ENCODE measurements at places on chromosomes 5 and 9.

- no peak for DNase-seq
Observed at GRCh38 chr5:61332358-61332749, 296 bp downstream of the ZSWIM6 start.

DNA sequence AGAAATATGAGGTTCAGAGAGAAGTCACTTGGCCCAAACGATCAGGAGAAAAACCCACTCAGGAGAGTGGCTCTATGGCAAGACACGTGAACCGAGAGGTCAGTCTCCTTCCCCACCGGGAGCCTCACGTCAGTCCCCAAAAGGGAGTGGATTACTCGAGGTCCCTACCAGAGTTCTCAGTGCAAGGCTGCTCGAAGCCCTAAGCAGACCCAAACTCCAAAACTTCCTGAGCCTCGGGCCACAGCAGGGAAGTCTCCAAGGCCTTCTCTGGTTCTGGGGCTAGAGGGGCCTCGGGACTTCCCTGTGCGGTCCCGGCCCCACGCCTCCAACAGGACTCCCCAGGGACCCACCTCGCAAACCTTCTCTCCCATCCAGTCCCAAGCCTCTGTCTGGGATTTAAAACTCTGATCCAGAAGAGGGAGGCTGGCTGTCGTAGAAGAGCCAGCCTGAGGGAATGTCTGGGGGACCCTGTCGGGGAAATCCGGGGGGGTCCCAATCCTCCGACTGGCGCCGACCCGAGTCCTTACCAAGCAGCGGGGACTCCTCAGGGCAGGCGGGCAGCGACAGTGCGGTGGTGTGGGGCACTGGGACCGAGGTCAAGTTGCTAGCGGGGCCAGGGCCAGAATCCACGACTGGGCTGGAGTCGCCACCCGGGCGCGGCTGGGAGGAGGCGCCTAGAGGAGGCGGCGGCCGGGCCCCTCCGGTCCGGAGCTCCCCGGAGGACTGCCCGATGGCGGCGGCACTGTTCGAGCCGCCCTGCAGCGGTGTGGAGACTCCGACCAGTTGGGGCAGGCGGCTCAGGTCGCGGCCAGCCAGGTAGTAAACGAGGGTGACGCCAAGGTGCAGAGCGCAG is 679 bp downstream of the B4GALT1 start:
- DNase-seq = no peak

GRCh38 chr5:4054092-4054491 is 458.5 kb downstream of the IRX1 start:
- no peak for DNase-seq

- DNase-seq = no peak
Observed at GRCh38 chr5:8749556-8749955, 796.3 kb downstream of the SEMA5A start.

GRCh38 chr5:129125819-129126218 is 31.3 kb downstream of the ISOC1 start:
- no peak for DNase-seq

DNA sequence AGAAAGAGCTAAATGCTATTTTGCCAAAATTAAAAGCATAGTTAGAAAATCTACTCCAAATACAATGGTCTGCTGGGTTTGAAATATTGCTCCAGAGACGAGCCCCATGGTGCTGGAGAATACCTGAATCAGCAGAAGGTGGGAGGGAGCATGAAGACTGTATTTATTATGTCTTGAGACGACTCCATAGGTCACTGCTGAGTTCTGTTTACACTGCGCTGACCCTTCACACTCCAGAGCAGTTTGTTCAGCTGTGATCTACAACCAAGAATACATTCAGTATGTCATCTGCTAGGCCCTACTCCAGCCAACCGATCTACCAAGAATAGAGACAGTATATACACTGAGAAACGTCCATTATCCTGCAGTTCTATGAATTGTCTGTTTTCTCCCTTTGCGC is 150.5 kb downstream of the TLE1 start:
- no peak for DNase-seq

DNA sequence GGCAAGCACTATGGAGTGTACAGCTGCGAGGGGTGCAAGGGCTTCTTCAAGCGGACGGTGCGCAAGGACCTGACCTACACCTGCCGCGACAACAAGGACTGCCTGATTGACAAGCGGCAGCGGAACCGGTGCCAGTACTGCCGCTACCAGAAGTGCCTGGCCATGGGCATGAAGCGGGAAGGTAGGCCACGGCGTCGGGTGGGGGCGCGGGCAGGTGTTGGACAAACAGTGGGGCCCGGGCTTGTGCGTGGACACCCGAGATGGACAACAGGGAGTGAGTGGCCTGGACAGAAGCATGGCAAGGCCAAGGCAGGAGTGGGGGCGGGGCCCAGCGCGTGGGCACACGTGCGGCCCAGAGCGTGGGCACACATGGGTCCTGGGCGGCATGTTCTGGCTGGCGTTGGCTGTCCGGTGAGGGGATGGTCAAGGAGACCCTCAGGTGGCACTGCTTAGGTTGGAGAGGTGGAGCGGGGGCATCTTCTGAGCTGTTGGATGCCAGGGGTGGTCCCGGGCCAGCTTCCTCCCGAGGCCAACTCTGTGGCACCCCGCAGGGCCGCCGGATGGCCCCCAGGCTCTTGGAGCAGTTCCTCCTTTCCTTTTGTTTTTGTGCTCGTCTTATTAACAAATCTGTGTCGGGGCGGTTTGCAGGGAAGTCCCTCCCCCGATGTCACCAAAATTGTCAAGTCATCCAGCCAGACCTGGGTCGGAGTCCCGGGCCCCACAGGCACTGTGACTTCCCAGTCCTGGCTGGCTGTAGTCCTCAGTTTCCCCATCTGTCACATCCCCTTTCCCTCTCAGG is 82.9 kb downstream of the RXRA start:
- DNase-seq = no peak

DNA sequence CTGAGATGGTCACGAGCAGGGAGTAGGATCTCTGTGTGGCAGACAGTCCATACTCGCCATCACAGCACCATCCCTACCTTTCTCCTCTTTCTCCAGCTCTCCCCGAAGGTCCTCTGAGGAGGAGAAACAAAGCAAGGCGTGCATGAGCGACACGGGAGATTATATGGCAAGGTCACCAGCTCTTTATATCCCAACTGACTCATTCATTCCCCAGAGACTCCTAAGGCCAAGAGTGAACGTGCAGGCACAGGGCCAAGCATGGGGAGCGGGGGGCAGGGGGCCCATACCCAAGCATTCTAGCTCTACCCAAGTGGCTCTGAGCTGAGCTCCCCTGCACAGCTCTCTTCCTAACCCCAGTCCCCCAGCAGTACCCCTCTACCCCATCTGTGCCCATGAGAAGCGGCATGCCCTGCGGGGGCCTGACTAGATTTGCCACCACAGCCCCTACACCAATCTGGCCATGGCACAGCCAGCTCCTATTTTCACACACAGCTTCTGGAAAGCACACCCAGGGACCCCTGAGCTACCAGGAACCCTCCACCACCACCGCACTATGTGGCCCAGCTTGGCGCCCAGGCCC is 6.8 kb downstream of the TRIM7 start:
- DNase-seq = no peak

DNA sequence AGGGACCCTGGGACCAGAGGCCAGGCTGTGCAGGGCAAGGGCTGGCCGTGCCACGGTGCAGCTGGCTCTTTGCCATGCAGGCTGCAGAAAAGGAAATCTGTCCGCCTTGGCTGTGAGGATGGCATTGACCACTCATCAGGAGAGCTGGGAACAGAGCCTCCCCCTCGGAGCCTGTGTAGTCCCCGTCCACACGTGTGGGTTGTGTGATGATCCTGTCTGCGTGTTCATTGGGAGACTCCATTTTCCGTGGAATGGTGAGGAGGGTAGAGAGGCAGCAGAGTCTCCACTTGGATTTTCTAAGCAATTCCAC is 47.7 kb downstream of the EHMT1 start:
- DNase-seq = no peak

- DNase-seq = no peak
Observed at GRCh38 chr9:119810645-119811429, 441.6 kb upstream of the BRINP1 start.

GRCh38 chr5:174065528-174066197 is 20.2 kb downstream of the NSG2 start:
- no peak for DNase-seq

GRCh38 chr5:56974241-56974640 is 22.3 kb upstream of the MIER3 start:
- no peak for DNase-seq

DNA sequence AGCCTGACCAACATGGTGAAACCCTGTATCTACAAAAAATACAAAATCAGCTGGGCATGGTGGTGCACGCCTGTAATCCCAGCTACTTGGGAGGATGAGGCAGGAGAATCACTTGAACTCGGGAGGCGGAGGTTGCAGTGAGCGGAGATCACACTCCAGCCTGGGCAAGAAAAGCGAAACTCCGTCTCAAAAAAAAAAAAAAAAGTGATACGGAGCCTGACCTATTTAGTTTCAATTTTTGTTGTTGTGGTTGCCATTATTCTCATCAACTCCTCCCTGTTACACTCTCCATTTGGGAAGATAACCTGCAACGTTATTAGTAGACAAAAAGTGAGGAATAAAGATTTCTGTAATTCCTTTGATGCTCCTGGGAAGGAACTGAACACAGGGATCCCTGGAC is 1.3 kb downstream of the STOM start:
- DNase-seq = no peak

DNA sequence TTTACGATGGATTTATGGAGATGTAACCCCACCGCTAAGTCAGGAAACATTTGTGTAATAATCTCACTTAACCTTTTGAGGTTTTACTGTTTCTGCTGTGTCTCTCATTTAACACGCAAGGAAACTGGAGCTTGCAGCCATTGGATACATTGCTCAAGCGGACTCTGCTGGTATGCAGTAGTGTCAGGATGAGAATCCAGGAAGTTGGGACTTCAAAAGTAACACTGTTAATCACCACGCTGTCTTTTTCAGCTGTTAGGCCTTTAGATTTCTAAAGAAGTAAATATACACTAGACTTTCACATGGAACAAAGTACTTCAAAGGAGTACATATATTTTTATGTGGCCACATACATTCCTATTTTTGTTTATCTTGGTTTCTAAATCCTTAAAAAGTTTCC is 114.7 kb downstream of the LPAR1 start:
- no peak for DNase-seq

- no peak for DNase-seq
Observed at GRCh38 chr5:62029303-62029702, 276.7 kb upstream of the KIF2A start.

DNA sequence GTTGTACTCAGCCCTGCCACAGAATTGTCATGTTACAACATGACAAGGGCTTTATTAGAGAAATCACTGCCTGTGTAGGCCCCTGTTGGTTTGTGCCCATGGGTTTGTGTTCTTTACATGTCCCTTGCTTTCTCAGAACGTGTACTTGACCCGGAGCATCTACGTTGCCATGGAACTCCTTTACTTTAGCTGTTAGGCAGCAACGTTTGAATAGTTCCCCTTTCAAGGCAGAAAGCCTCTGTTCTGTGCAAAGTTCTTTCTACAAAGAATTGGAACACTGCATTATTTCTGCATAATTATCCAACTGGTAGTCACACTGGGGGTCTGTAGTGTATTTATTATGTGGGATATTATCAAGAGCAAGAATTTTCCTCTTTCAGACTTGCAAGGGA is 51.1 kb downstream of the FBXL7 start:
- no peak for DNase-seq

All from NCI-H1436 (cell line).